Fibroblast of upper back skin (primary cell): ENCODE measurements at places on chromosomes 5 and 9.

DNA sequence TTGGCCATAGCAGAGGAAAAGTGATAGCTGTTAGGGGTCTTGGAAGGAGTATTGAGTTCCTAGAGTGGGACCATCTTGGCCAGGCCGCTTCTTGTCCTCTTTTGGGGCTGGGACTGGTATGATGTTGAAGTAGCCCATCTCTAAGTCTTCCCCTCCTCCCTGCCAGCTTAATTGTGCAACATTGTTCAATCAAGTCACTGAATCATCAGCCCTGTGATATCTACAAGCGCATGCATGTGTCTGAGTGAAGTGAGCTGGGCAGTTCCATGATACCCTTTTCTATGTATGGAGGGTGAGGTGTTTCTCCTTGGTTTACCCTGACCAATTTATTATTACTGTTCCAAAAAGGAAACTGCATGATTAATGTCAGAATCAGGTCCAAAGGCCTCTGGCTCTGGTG lies 112.2 kb downstream of the C9orf152 start:
- DNase-seq = peak; percentile 55

GRCh38 chr9:642014-642413 lies 199.5 kb upstream of the DMRT1 start:
- no peak for DNase-seq

GRCh38 chr5:107512029-107512428 lies 158.7 kb downstream of the EFNA5 start:
- no peak for DNase-seq

- no peak for DNase-seq
Measured at GRCh38 chr5:59790376-59790775, 103.2 kb downstream of the PDE4D start.

GRCh38 chr9:131545003-131545785 lies at the start of gene PRRT1B:
PRRT1B (plus strand) TSS chr9:131545523; CDS start chr9:131545616, 93 bp downstream.
- no peak for DNase-seq

DNA sequence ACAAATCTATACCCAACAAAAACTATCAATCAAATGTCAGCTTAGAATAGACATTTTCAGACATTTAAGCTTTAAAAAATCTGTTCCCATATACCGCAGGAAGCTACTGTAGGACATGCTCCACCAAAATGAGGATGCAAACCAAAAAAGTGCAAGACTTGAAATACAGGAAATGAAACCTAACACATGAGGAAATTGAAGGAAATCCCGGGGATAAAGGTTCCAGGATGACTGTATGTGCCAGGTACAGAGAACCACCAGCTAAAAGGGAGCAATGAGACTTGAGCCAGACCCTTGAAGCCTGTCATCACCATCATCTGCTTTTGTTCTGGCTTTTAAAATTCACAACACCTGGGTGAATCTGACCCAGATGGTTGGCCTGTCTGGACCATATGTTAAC lies 21.4 kb downstream of the DIAPH1 start:
- DNase-seq = no peak

DNA sequence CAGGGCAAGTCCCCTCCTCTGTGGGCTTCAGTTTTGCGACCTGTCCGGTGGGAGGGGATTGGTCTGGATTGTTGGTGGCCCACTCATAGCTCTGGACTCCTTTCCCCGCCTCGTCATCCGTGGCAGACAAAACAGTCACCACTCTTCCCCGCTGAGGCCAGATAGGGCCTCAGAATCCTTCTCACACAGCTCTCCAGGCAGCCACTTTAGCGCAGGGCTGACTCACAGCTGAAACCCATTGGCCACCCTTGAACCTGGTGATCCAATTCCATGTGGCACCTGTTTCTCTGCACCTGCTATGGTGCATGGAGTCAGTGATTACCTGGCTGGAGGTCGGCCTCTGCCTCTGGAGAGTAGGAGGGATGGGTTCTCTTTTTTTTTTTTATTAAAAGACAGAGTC lies 15.8 kb upstream of the CACFD1 start:
- no peak for DNase-seq

- no peak for DNase-seq
Measured at GRCh38 chr5:174654442-174654841, 69.9 kb upstream of the MSX2 start.

- DNase-seq = no peak
Measured at GRCh38 chr5:173913686-173914321, 25.7 kb downstream of the CPEB4 start.

- DNase-seq = peak; percentile 27
Measured at GRCh38 chr5:174559141-174559540, 165.2 kb upstream of the MSX2 start.

DNA sequence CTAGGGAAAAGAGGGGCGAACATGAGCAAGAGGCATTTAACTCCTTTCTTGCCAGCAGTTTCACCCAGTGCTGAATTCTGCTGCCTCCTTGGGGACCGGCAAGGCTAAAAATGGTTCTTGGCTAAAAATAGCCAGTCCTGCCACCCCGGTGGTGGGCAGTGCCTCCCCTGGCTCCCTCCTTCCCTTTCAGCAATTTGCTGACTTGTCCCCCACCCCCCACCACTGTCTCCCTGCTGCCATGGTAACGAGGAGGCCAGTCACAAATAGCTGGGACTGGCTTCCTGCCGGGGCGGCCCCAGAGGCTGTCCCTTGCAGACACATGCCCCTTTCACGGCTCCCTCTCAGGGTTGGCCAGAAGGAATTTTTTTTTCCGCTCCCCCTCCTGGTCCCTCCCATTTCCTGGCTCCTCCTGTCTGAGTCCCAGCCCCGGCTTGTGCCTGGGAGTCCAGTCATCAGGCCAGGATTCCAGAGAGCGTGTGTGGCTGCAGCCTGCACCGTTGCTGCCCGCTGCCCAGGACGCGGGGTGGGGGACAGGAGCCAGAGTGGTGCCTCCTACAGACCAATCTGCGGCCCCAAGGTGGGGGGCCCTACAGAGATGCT lies 130.3 kb downstream of the RGS3 start:
- peak; percentile 98 for DNase-seq

- DNase-seq = peak; percentile 82
Measured at GRCh38 chr5:3604501-3604900, 8.9 kb downstream of the IRX1 start.

DNA sequence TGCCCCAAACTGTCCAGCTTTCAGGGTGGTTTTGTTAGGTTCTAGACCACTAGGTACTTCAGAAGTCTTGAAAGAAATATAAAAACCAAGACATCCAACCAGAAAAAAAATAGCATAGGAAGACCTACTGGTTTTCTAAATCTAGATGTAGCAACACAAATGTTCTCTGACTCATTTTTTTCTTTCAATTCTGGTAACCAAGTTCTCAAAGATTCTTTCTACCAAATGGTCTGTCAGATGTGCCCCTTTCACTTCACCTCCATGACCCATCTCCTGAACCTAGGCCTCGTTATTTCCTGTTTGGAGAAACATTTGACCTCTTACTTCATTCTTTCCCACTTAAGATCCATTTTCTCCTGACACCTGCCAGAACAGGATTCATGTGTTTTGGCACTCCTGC lies 355.3 kb downstream of the KIAA0825 start:
- no peak for DNase-seq

- no peak for DNase-seq
Measured at GRCh38 chr9:123027517-123027916, 6.0 kb upstream of the GPR21 start.

DNA sequence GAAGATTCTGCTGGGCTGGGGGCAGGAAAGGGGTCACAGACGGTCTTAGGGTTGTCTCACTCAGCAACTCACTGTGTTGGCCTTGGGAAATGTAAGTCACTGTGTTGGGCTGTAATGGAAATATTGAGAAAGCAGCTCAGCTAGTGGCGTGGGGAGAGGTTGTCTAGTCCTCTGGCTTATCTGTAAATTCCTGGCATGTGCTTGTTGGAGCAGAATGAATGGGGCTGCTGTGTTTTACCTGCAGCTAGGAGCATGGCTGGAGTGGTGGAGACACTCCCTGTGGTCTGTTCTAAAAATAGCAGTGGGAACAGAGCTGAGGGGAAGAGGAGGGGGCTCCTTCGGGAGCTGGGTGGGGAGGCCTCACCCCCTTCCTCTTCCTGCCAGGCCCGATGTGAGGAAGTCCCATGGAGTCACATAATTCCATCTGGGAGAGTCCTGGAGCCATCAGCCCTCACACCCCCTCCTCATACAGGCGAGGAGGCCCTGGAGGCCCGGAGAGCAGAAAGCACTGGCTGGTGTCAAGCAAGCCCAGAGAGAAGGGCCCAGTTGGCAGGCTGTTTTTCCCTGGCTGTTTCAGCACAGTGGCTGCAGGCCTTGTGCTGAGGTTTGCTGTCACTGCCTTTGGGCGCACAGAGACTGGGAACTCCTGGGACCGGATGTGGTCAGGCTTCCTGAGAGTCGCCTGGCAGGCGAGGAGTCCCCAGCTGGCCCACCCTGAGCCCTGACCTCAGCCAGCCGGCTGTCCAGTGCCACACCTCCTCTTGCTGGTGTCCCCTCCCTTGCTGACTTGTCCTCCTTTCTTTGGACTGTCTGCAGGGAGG lies 84.9 kb downstream of the RGS3 start:
- peak; percentile 38 for DNase-seq

DNA sequence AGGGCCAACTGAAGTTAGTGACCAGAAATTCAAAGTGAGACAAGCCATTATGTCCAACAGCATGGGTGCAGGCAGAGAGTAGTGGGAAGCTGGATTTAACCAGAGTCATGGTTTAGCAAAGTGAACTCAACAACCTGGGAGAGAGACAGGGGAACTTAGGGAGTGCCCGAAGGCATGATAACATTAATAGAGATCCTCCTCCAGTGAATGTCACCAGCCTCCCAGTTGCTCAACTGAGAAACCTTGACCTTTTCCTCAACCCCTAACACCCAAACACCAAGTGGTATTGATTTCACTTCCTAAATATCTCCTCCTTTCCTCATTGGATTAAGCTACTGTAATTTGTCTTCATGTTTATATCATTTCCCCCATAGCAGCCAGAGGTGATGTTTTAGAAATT lies 42.6 kb downstream of the HMGCS1 start:
- no peak for DNase-seq

- no peak for DNase-seq
Measured at GRCh38 chr5:167840527-167841130, 450.8 kb upstream of the WWC1 start.

- DNase-seq = peak; percentile 15
Measured at GRCh38 chr5:180718810-180719453, 20.9 kb downstream of the OR2Y1 start.
